Renal pelvis (tissue), 12 donors: ENCODE measurements at places on chromosomes 12 and 14.

DNA sequence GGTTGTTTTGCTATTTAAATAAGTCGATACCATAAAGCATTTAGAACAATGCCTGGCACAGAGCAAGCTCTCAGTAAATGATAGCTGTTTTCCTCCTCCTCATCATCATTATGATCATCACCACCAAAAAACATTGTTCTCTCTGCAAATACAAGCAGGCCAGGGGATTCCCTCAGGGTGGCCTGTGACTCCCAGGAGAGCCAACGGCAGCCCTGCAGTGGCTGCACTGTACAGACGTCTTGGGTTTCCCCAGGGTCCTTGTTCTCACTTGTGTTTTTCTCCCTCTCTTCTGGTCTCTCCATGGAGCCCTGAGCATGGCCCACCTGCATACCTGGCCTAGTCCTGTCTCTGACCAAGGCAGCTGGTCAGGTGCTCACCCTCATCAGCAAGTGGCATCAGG lies 290.9 kb upstream of the PWP1 start:
- DNase-seq = no peak

DNA sequence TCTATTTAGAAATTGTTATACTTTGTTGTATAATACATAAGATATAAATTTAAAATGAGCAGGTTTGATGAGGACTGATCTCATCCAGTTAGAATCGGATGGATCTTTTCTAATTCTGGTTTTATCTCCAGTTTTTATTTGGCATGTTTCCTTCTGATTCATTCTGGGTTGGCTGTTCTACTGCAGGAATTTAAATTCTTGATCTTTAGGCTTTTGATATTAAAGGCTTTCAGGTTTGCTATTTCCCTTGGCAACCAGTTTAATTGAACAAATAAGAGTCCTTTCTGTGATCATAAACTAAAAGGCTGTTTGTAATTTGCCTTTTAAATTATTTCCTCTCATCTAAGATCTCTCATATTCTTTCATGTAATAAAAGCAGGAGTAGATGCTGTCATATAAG lies 83.4 kb downstream of the PDE6H start:
- DNase-seq = no peak

- no peak for DNase-seq
Observed at GRCh38 chr12:67367843-67368242, 98.7 kb downstream of the CAND1 start.

DNA sequence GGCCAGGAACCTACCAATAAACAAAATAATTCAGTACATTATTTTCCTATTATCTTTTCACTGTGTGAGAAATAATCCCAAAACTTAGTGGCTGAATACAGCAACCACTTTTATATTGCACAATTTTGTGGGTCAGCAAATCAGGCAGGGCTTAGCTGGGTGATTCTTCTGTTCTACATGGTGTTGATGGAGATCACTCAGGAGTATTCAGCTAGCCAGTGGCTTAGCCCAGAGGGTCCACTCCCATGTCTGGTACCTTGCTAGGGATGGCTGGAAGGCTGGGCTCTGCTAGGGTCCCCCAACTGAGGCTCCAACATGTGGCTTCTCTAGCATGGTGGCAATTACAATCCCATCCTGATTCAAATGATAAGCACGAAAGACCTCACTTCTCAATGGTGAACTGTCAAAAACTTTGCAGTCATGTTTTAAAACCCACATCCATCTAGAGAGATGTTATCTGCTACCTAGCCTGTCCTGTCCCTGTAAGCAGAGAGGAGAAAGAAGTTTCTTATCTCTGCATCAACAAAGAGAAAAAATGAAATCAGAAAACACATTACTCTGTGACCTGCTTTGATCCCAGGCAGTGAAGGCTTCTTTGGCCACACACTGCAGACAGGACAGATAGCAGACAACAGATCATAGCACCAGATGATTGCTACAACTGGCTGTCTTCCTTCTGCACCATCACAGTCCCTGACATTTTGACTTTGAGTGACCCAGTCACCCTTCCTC lies 51.0 kb upstream of the MYL2 start:
- no peak for DNase-seq

DNA sequence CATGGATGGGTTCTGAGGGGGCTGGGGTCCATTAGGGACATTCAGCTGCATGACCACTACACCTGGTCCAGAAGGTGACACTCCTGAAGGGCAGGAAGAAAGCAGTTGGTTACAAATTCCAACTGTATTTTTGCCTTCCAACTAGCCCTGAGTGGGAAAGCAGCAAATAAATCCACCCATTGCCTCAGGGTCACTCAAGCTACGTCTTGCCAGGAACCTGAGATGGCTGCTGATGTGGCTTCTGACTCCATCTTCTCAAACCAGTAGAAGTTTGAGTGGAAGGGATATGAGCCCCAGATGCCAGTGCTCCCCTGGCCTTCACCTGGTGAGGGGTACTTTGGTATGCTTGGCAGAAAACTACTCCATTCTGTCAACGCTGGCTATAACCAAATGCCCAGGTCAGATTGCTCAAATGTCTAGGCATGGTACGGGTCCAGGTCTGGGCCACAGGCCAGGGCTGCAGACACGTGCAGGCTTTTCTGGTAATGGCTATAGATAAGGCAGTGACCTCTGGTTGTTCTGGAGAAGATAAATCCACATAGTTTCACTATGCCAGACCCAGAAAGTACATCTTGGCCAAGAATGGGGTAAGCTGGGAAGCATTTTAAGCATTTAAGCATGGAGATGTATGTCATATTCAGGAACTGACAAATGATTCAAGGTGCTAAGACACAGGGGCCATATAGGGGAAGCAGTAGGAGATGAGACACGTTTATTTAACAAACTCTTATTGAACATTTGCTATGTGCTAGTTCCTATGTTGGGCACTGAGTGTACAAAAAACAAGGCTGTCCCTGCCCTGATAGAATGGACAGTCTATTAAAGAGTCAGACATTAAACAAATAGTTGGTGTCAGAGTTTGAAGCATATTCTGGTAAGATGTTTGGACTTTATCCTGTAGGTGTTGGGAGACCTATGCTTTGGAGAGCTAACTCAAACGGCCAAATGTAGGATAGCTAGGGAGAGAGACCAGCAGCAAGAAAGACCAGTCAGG lies 8.3 kb upstream of the STAC3 start:
- no peak for DNase-seq

- DNase-seq = peak; percentile 52
Observed at GRCh38 chr12:109393437-109394345, 46.0 kb downstream of the MYO1H start.

DNA sequence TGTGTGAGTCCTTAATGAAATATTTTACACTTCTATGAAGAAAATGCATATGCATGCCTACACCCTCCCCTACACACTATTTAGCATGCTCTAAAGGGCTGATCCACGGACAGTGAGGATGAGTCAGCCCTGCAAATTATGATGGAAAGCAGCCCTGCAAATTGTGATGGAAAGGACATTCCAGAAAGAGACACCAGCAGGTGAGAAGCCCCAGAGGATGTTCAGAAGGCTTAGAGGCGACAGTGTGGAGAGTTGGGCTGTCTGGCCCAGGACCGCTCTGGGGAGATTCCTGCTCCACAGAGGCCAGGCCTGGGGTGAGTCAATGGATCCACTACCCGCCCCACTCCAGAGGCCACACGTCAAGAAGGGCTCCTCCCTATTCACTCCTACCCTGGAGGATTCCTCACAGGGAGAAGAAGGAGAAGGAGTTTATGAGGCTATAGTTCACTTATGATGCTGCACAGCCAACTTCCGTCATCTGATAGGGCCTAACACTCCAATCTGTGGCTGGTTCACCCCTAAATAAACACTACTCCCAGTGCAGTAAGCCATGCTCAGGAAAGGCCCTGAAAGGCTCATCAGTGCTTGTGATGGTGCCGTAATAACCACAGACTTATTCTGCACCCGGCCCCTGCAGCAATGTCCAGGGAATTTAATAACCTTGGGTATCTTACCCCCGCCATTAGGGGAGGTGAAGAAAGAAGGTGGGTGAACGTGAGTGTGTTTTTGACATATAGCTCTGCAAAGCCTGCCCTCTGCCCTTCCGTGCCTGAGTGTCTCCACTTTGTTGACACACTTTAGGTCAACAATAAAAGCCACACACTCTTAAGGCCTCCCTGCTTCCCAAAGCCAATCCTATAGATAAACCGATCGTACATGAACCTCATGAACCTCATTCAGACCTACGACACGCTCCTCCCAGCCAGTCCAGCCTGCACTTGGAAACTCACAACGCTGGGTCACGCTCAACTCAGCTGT lies 46.4 kb downstream of the CLMN start:
- no peak for DNase-seq
